ENCODE measurements at places on chromosomes 11 and 22. TPM values are rescaled to one million over a fixed set of nuclear protein-coding genes. Genes with fewer than 3 reads are reported as not detected.

Gene GDPD4
- polyA plus RNA-seq = not detected

Gene IGSF22
- polyA plus RNA-seq = 0.07 TPM

GRCh38 chr22:20436768-20437612, 635 bp downstream of the SCARF2 start:
- DNase-seq = no peak

DNA sequence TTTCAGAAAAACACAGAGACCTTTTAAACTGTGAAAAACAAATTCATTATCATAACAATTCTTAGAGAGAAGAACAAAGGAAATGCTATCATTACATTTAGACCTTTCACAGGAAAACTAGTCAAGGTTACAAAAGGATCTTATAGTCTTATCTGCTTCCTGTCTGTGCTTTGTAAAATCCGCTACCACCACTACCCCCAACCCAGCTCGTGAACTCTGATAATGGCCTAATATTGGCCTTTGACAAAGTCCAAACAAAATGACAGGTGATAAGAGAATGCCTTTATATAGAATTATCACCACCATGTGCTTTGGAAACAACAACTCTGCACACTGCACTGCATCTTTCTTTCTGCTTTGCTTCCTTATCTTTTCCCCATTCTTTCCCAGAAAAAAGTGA, 272.5 kb downstream of the SBF2 start:
- DNase-seq = no peak

- no peak for DNase-seq
Measured at GRCh38 chr22:38718414-38718813, 12.7 kb downstream of the GTPBP1 start.

DNA sequence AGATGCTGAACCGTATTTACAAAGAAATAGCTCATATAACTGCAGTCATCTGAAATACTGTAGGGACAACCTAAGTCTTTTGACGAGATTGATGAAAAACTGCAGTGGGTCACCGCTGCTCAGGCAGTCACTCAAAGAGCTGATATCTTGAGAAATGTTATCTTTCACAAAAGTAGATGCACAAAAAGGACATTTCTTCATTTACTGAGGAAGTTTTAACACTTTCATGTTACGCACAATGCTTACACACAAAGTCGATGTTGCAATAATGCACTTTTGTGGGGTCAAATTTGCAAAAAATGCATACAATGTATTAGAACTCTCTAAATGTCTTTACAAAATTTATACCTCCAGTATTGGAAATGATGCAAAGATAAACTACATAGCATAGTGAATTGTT, 16.2 kb upstream of the OR10V1 start:
- no peak for DNase-seq

DNA sequence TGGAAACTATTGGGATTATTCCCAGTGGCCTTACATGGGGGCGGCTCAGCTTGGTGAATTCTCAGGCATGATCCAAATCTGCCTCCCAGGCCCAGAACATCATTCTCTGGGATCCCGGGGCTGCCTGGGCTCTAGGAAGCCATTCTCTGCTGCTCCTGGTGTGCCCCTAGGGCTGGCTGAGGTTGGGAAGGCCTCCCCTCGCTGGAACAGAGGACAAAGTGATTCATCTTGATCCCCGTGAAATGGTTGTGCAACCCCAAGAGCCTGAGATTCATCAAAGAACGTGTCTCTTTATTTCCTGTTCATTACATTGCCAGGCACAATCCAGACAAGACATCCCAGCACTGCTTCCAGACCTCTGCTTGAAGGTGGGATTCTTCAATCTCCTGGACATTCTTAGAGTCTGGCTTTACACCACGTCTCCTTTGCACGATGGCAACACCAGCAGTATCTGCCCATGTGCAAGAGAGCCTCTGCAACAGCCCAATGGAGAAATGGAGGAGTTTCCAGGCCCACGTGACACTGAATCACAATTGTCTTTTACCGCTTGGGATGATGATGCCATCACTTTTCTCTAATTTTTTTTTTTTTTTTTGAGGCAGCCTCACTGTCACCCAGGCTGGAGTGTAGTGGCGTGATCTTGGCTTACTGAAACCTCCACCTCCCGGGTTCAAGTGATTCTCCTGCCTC, 52.3 kb downstream of the TST start:
- DNase-seq = no peak
